Femur (tissue), 1 donor: ENCODE measurements at places on chromosomes 5 and 9.

GRCh38 chr5:74837115-74837514 is 29.1 kb downstream of the FAM169A start:
- DNase-seq: no peak

GRCh38 chr5:100690036-100690560 is 154.9 kb downstream of the FAM174A start:
- no peak for DNase-seq

GRCh38 chr9:106911951-106912350 is 49.0 kb downstream of the ZNF462 start:
- no peak for DNase-seq

DNA sequence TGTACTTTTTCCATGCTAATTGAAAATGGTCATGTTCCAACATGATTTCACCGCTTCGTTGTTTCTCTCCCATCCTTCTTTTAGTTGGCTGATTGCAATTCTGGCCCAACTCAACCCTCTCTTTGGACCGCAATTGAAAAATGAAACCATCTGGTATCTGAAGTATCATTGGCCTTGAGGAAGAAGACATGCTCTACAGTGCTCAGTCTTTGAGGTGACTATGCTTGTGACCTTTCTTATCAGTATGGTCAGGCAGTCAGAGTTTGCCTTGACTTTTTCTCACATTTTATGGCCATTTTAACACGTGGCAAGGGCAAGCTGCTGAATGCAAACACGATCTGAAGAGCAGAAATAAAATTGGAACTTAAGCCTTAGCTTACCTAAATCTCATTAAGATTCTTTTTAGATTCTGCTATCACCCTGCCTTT is 36.0 kb upstream of the CREBRF start:
- no peak for DNase-seq

DNA sequence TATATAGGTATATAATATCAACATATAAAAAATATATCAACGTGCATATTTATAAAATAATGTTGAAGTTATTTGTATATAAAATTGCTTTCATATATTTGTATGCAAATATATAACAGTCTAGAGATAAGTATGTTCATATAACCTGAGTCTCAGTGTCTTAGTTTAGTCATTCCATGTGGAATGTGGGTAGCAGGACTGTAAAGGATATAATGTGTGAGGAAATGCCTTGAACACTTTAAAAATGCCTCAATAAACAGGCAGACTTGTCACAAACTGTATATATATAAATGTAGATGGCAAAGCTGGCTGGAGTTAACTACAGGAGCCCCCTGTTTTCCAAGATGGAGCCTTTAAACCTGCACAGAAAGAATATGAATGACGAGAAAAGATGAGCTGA is 48.4 kb downstream of the CCDC125 start:
- DNase-seq: no peak

- no peak for DNase-seq
Observed at GRCh38 chr5:154664869-154665268, 90.3 kb upstream of the LARP1 start.

GRCh38 chr5:60943624-60944023 is 1.2 kb downstream of the ERCC8 start:
- no peak for DNase-seq

- no peak for DNase-seq
Observed at GRCh38 chr9:78994471-78994870, 577.3 kb upstream of the TLE4 start.

- DNase-seq: no peak
Observed at GRCh38 chr5:53180991-53181390, 71.4 kb upstream of the MOCS2 start.

DNA sequence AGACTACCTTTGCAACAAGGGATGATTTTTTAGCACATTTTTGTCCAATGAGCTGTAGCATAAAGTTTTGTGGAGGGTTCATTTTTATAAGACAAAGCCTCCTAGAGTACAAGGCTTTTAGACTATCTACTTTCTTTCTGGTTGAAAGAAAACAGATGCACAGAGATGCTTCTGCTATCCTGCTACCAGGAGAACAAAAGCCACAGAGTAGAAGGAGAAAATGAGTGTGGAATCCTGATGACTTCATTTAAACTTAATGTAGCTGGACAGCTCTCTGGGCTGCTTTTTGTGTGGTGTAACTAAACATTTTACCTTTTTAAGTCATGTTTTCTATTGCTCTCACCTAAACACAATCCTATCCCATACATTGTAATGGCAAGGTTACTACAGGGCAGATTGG is 1009.4 kb downstream of the TLE1 start:
- no peak for DNase-seq

DNA sequence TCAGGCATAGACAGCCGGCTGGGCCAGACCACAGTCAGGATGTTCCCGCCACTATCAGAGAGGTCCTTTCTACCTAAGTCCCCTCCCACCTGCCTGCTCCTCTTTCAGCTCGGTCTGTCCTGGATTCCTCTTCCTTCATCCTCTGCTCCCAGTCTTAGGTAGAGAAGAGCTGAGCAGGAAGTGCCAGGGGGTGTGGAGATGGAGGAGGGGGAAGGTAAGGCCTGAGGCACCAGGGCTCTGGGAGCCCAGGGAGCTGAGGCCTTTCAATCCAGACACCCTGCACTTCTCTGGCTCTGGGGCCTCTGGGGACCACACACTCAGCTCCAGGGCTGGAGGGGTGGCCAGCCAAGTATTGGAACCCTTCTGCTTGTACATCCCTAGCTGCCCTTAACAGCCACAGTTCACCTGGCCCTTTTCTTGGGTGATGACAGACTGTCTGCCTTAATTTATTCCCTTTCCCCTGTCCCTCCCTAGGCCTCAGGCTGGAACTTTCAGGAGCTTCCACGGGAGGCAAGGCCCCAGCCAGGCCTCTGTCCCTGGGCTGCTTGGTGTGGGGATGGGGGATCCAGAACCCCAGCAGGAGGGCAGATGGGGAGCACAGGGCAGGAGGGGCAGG is 15.6 kb downstream of the IRF1 start:
- peak; percentile 10 for DNase-seq

GRCh38 chr9:110575945-110576344 is 3.6 kb downstream of the SVEP1 start:
- no peak for DNase-seq

GRCh38 chr5:96023518-96023917 is 61.9 kb upstream of the ELL2 start:
- no peak for DNase-seq

GRCh38 chr9:115650768-115651167 is 502.8 kb upstream of the PAPPA start:
- no peak for DNase-seq

GRCh38 chr5:61313960-61314681 is 17.9 kb upstream of the ZSWIM6 start:
- no peak for DNase-seq

DNA sequence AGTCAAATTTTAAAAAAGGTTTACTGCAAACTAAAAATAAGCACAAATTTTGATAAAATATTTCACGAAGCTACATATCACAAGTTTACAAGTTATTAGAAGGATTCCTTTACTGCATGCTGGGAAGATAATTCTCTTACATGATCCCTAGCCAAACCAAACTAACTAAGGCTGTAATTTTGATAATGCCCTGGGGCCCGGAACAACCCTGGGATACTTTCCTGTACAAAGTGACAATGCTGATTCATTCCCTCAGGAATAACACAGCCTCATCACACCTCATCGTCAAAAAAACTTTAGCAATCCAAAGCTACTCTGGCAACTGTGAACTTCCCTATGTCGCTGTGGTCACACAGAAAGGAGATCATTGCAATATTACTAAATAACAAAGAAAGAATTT is 402.9 kb downstream of the RAB3C start:
- no peak for DNase-seq

GRCh38 chr5:7876867-7877266 is 7.9 kb downstream of the MTRR start:
- DNase-seq: no peak

GRCh38 chr5:180208435-180209081 is 453 bp downstream of the RASGEF1C start:
- no peak for DNase-seq

DNA sequence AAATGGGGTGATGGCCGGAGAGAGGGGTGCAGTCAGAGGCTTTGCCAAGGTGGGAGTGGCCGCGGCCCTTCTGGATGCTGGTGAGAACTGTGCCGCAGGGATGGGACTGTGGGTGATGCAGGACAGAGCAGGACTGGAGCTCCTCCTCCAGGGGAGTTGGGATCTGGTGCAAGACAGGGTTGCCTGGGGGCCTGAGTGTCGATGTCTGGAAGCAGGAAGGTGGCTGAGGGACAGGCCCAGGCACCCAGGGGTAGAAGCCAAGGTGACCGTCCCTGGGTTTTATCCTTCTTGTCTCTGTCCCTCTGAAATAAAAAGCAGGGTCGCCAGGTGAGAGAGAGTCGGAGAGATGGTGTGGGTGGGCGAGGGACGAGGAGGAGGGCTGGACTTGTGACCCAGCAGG is 89.1 kb upstream of the IER5L start:
- no peak for DNase-seq

DNA sequence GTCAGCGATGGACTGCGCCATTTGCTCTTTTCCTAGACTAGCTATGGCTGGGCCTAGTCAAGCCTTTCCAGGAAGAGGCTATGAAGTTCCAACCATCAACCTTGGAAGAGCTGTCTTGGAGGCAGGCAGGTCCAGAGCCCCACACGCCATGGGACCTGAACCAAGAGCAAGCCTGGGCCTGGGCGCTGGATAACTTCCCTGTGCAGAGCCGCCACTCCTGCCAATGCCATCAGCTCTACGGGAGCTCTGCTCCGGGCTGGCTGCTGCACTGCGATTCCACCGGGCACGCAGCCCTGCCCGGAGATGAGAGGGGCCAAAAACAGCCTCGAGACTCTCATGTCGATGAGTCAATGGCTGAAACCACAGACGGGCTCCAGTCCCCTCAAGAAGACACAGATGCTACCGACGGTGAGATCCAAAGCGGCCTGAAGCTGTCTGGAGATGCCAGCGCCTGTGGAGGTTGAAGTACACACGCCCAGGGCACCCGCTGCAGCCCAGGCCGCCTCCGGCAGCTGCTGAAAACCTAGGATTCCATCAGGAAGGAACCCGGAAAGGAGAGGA is 103.7 kb upstream of the SELENOP start:
- DNase-seq: no peak

GRCh38 chr9:135951889-135952663 is 9.1 kb downstream of the UBAC1 start:
- peak; percentile 65 for DNase-seq

- DNase-seq: peak; percentile 48
Observed at GRCh38 chr9:136438548-136439480, 831 bp downstream of the INPP5E start.

GRCh38 chr9:111632695-111633388 is 1.7 kb downstream of the DNAJC25 start:
- DNase-seq: no peak

- DNase-seq: no peak
Observed at GRCh38 chr9:115969096-115969495, 184.5 kb upstream of the PAPPA start.

DNA sequence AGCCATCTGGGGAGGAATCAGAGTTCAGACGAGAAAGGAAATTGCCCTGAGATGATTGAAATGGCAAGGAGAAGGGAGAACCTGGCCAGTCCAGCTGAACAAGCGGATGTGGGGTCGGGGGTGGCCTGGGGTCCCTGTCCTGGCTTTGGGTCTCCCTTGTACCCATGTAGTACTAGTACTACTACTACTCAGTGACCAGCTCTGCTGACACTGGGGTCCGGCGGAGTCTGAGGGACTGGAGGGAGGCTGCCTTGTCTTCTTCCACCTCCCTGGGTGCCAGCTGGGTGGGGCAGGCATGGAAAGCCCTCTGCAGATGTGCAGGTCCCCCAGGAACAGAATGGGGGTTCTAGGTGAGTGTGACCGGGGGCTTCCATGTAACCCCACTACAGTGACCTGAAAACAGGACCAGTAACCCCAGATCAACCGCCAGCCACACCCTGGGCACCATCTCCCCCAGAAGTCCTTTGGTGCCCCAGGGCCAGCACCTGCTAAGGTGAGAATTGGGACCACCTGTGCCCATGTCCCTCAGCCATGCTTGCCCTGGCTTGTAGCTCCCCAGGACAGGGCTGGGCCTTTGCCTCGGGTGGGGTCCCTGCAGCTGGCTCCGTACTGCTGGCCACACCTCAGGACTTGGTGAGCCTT is 89.1 kb upstream of the COL5A1 start:
- DNase-seq: peak; percentile 41

DNA sequence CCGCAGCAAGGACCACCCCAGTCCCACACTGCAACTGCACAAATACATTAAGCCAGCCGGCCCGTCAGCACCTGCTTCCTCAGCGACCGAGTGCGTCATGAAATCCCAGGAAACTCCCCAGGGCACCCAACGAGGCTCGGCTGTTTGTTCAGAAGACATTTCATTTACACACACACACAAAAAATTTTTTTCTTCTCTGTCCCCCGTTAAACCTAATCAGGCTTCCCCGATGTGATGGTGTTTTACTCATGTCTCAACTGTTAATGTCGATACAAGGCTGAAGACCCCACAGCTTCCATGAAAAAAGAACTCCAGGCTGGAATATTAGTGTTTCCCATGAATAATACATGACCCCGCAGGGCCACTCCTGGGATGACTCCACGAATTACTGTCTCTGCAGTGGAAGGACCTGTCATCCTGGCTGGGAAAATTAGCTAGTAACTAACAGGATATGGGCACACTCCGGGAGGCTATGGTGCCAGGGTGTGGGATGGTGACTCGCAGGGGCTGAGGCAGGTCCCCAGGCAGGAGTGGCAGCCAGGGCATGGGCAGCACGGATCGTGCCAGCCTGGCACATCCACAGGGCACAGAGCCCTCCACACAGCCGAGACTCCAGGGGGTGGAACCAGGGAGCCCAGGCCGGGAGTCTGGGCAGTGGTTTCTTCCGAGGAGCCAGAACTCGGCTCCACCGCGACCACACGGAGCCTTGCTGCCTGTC is 102.4 kb downstream of the VAV2 start:
- DNase-seq: no peak
